ENCODE measurements at places on chromosomes 3 and 15. TPM values are rescaled to one million over a fixed set of nuclear protein-coding genes. Genes with fewer than 3 reads are reported as not detected.

- H3K4me3 ChIP-seq, result no peak overlapping the region
- H3K36me3 ChIP-seq, result no peaks in the 10 kb centered on the region
- H3K27ac ChIP-seq, result no peak overlapping the region
- H3K27me3 ChIP-seq, result no peaks in the 10 kb centered on the region
Observed at GRCh38 chr15:75656331-75656730, 8.6 kb downstream of the SNX33 start.

- DNase-seq, result no peak
- H3K36me3 ChIP-seq, result peaks cover 7% of the 10 kb centered on the region
- H3K4me3 ChIP-seq, result no peak overlapping the region
- H3K27me3 ChIP-seq, result no peaks in the 10 kb centered on the region
Observed at GRCh38 chr3:128281461-128282367, 128.4 kb downstream of the EEFSEC start.

GRCh38 chr3:78076379-78076778, 1036.5 kb downstream of the ROBO2 start:
- H3K27me3 ChIP-seq, result no peaks in the 10 kb centered on the region
- H3K36me3 ChIP-seq, result no peaks in the 10 kb centered on the region
- no peak overlapping the region for H3K27ac ChIP-seq
- no peak for DNase-seq

DNA sequence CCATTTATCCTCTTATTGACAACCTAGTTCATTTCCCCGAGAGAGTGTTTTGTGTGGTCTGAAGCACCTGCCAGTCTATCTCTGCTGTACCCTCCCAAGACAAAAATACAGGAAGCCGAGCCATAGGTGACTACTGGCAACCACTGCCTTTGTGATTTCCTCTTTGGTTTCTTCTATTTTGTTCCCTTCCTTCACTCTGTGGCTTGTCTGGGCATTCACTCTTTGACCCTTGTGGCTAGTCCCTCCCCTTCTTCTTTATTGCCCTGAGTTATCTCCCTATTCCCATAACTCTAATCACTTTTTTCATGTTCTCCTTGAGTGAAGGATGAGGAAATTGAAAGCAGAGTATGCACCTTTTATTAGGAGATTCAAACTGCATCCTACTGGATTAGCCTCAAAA, at the start of gene ADGRG7:
Gene ADGRG7, plus strand, starts transcription at position 297 of the 400 bp plus-strand sequence. CDS start 256 bp downstream, outside the sequence.
- H3K4me1 ChIP-seq, result peaks cover 11% of the 10 kb centered on the region
- H3K27me3 ChIP-seq, result peaks cover 44% of the 10 kb centered on the region
- H3K27ac ChIP-seq, result no peak within 1 kb of the TSS
- no peak for DNase-seq
- no peaks in the 10 kb centered on the region for H3K36me3 ChIP-seq
- no peak within 1 kb of the TSS for H3K4me3 ChIP-seq

GRCh38 chr3:134535186-134535970, 49.5 kb downstream of the CEP63 start:
- H3K27ac ChIP-seq, result no peak overlapping the region
- no peak for DNase-seq
- no peak overlapping the region for H3K4me3 ChIP-seq
- peaks cover 2% of the 10 kb centered on the region for H3K4me1 ChIP-seq
- H3K27me3 ChIP-seq, result no peaks in the 10 kb centered on the region

DNA sequence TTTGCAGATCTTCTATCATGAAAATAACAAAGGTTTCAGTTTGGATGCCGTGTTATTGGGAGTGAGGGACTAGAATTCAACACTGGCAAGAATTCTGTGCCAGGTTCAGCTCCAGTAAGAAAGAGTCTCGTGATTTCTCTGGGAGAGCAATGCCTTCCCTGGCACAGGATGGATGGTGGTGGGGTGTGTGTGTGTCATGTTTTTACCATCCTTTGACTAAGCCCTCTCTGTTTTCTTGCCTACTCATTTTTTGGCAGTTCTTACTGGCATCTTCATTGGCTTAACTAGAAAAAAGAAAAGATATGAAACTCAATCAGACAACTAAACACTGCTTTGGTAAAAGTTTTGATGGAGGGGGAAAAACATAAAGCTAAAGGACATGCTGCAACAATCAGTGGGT, 86.6 kb downstream of the FMN1 start:
- no peaks in the 10 kb centered on the region for H3K36me3 ChIP-seq
- DNase-seq, result no peak
- peaks cover 4% of the 10 kb centered on the region for H3K4me1 ChIP-seq
- no peak overlapping the region for H3K4me3 ChIP-seq
- H3K27ac ChIP-seq, result no peak overlapping the region

The RFTN1 gene
- total RNA-seq, result 84.8 TPM
